ENCODE measurements at places on chromosomes 1 and 21. TPM values are rescaled to one million over a fixed set of nuclear protein-coding genes. Genes with fewer than 3 reads are reported as not detected.

CLCA4 gene
- total RNA-seq, result not detected

GBP7 gene
- not detected for total RNA-seq

CFH gene
- total RNA-seq, result 3.6 TPM

PEA15 gene
- total RNA-seq, result 9.4 TPM

DNA sequence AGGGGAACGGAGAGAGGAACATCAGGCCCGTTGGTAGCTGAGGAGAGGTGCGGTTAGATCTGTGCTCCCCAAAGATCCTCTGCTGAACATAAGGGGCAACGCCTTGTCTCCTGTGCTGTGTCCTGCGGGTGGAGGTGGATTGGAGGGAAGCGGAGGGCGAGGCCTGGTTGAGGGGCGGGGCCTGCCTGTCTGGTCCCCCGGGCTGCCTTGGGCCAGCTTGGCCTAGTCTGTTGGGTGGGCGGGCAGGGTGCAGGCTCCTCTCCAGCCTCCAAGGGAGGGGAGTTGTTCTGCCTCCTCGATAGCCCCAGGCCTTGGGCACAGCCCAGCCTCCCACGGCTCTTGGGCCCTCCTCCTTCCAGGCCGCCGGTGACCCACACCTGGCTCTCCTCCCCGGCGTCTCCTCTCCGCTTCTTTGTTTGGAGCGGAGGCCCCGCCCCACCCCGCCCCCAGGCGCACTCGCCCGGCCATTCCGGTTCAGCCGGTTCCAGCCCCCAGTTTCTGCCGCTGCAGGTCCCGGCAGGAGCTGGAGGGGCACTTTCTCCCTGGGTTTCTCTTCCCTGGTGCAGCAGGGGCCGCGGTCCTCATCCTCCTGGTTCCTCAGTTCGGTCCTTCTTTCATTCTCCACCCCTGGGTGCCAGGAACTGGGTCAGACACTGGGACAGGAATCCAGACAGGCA is 19.4 kb downstream of the PTPRF start:
- H3K36me3 ChIP-seq, result no peaks in the 10 kb centered on the region
- H3K27ac ChIP-seq, result no peak overlapping the region
- peaks cover 7% of the 10 kb centered on the region for H3K4me1 ChIP-seq

DNA sequence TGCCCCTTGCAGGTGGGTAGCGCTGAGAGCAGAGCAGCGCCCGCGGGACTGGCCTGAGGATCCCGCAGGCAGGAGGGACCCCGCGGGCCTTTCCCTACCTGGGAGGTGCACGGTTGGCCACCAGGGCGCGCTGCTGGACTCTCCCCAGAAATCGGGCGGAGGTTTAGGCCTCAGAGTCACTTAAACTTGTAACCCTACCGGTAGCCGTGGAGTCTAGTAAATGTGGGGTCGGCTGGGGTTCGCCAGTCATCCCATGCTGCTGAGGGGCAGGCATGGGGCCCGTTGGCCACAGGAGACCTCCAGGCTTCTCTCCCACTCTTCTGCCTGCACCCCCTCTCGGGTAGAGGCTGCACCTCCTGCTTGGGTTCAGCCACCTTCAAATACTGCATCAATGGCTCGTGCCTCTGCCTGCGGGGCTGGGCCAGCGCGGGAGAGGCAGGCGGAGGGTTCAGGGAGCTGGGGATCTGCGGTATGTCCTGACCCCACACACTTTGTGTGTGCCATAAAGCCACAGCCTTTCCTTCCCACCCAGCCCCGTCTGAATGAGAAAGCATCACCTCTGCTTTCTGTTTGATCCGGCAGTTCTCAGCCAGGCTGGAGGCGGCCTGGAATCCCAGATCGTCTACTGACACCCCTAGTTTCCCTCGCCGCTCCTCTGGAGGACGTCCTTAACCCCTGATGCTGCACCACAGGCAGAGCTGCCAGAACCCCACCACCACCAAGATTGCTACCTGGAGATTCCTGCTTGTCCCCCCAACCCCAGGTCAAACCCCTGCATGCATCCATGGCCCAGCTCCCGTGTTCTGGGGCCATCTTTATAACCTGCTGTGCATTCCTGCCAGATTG is 12.3 kb upstream of the GSTM4 start:
- H3K27ac ChIP-seq, result no peak overlapping the region
- H3K4me1 ChIP-seq, result peaks cover 15% of the 10 kb centered on the region
- no peak overlapping the region for H3K4me3 ChIP-seq

- DNase-seq, result no peak
- H3K4me1 ChIP-seq, result peaks cover 22% of the 10 kb centered on the region
- no peak overlapping the region for H3K4me3 ChIP-seq
- H3K27me3 ChIP-seq, result peaks cover under 1% of the 10 kb centered on the region
- H3K27ac ChIP-seq, result no peak overlapping the region
- H3K36me3 ChIP-seq, result peaks cover 5% of the 10 kb centered on the region
Measured at GRCh38 chr1:154629675-154630073, 21.7 kb upstream of the ADAR start.

DNA sequence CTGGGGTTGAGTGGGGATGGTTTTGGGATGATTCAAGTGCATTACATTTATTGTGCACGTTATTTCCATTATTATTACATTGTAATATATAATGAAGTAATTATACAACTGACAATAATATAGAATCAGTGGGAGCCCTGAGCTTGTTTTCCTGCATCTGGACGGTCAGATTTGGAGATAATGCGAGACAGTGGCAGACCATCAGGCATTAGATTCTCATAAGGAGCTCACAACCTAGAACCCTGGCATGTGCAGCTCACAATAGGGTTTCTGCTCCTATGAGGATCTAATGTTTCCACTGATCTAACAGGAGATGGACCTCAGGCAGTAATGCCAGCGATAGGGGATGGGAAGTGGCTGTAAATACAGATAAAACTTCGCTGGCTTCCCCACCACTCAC is 77.9 kb upstream of the LRRC53 start:
- no peaks in the 10 kb centered on the region for H3K27me3 ChIP-seq
- no peaks in the 10 kb centered on the region for H3K4me1 ChIP-seq
- H3K4me3 ChIP-seq, result no peak overlapping the region
- DNase-seq, result no peak

DNA sequence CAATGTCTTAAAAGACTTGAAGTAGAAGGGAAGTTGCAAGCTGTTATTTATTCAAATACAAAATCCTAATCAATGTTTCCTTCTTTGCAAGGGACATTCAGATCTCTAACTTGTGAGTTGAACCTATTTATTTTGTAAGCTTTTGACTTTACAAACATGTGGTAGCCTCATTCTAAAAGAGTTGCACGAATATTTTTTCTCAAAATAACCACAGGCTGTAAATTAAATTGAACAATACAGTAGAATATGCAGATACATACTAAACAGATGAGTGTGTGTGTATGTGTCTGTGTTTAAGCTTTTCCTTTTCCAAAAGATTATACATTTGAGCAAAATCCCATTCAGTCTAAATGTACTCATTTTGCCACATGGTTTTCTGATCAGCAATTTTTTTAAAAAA is 4.8 kb upstream of the DYNLT5 start:
- H3K36me3 ChIP-seq, result no peaks in the 10 kb centered on the region
- peaks cover 9% of the 10 kb centered on the region for H3K4me1 ChIP-seq
- H3K27ac ChIP-seq, result no peak overlapping the region
- no peak overlapping the region for H3K4me3 ChIP-seq

DNA sequence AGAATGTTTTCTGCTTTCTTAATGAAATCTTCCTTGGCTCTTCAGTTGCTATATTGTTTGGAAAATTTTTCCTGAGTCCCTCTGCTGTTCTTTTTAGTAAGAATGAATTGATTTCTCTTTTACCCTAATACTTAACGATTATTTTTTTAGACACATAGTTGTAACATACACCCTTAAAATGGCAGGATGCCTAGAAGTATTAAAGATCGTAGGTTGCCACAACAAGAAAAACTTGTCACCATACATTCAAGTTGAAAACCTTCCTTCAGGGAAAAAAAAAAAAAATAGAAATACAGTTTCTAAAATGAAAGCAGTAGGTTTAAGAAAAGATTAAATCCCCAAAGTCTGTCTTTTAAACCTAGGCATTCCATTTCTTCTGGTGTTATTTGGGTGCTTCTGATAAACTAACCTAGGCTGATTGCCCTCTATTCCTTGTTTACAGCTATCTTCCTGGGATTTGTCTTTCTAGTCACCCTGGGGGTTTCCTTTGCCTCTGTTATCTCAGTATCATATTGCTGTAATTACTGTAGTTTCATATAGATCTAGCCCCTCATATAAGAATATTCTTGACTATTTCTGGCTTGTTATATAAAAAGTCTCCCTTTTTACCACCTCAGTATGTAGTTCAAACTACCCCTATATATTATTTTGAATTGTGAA is 16.8 kb downstream of the SUCO start:
- peaks cover 7% of the 10 kb centered on the region for H3K4me1 ChIP-seq
- H3K27me3 ChIP-seq, result no peaks in the 10 kb centered on the region
- no peak overlapping the region for H3K4me3 ChIP-seq
- no peak for DNase-seq
- peaks cover under 1% of the 10 kb centered on the region for H3K36me3 ChIP-seq

DNA sequence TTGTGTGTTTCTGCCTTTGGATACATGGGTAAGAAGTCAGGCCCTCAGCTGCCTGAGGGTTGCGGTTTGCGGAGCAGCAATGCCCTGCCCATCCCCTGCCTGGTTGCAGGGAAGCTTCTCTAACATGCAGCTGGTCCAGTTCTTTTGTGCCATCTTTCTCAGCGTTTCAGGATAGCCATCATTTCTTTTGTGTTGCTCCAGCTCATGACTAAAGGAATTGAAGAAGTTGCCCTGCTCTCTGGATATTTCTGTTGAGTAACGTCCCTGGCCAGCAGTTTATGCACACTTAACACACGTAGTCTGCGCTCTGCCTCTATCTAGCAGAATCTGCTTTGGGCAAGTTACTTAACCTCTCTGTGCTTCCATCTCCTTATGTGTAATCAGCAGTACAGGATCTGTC is 62.1 kb downstream of the DOP1B start:
- no peaks in the 10 kb centered on the region for H3K27me3 ChIP-seq
- no peak overlapping the region for H3K27ac ChIP-seq
- no peaks in the 10 kb centered on the region for H3K4me1 ChIP-seq
- H3K36me3 ChIP-seq, result peaks cover 46% of the 10 kb centered on the region
- DNase-seq, result no peak
- H3K4me3 ChIP-seq, result no peak overlapping the region

DNA sequence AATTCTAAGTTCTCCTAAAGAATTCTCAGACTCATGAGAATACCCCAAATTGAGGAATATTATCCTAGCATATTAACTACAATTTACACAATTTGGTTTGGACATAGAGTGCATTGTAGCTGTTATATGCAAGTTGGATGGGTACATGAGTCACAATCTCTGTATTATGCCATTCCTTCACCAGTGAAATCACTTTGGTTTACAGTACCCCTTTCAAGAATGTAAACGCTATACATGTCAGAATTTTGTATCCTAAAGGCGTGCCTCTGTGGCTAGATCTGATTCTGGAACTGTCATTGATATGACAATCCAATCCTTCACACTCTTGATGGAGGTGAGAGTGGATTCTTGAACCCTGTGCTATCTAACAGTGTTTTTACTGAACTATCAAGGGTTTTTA is 6.7 kb upstream of the IL10RB start:
- H3K36me3 ChIP-seq, result peaks cover 64% of the 10 kb centered on the region
- no peak for DNase-seq
- H3K4me3 ChIP-seq, result no peak overlapping the region
- peaks cover 32% of the 10 kb centered on the region for H3K4me1 ChIP-seq

GRCh38 chr1:204894031-204894430 is 23.4 kb downstream of the NFASC start:
- no peaks in the 10 kb centered on the region for H3K36me3 ChIP-seq
- H3K4me3 ChIP-seq, result no peak overlapping the region
- no peak overlapping the region for H3K27ac ChIP-seq
- DNase-seq, result no peak
- H3K4me1 ChIP-seq, result no peaks in the 10 kb centered on the region
- peaks cover 12% of the 10 kb centered on the region for H3K27me3 ChIP-seq

GRCh38 chr1:193338194-193338593 is 151.8 kb upstream of the B3GALT2 start:
- H3K27me3 ChIP-seq, result no peaks in the 10 kb centered on the region
- no peak overlapping the region for H3K4me3 ChIP-seq
- H3K27ac ChIP-seq, result no peak overlapping the region

DNA sequence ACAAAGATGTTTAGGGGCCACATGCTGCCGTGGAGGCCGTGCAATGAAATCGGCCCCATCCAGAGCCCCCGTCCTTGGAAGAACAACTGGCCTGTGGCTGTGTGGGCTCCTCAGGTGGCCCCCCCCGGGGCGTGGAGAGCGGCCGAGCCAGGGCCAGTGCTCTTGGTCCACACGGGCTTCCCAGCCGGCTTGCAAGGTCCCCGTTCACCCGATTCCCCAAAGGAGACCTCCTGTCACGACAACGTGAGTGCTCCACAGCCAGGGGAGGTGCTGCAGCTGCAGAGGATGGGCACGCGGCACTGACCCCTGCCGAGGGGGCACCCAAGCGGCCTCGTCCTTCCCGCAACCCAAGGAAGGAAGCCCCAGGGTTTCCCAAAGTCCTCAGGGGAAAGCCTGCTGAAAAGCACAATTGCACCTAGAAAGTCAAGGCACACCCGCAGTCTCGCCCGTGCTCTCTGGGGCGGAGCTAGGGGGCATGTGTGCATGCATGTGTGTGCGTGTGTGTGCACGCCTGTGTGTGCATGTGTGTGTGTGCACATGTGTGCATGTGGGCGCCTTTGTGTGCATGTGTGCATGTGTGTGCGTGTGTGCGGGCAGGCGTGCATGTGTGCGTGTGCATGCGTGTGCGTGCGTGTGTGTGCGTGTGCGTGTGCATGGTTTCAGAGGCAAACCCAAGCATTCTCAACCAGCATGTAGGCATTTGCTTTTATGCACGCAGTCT is 48.2 kb downstream of the SLX9 start:
- H3K4me3 ChIP-seq, result no peak overlapping the region
- no peak overlapping the region for H3K27ac ChIP-seq
- no peaks in the 10 kb centered on the region for H3K4me1 ChIP-seq
- H3K36me3 ChIP-seq, result no peaks in the 10 kb centered on the region
- H3K27me3 ChIP-seq, result no peaks in the 10 kb centered on the region

All from CD4-positive, alpha-beta T cell (primary cell).